ENCODE measurements at places on chromosomes 7 and 10.

DNA sequence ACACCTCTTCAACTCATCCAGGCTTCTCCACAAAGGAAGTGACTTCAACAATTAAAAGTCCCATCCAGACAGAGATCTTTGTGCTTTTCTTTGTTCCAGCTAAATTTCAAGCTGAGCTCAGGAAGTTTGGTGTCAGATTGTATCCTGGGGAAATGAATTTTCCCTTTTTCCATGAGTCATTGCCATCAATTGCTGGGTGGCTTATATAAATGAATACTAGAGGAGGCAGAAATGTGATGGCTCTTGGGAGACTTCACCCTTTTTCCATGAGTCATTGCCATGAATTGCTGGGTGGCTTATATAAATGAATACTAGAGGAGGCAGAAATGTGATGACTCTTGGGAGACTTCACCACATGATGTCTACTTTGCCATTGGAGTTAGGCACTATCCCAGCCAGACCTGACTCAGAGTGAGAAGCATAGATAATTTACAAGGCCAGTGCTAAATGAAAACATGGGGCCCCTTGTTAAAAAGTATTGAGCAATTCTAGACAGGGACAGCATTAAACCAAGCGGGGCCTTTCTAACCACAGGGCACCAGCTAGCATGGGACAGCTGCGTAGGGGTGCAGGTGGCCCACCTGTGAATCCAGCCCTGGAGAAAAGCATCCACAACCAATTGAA, 339.2 kb upstream of the PODXL start:
- peak; percentile 44 for DNase-seq

DNA sequence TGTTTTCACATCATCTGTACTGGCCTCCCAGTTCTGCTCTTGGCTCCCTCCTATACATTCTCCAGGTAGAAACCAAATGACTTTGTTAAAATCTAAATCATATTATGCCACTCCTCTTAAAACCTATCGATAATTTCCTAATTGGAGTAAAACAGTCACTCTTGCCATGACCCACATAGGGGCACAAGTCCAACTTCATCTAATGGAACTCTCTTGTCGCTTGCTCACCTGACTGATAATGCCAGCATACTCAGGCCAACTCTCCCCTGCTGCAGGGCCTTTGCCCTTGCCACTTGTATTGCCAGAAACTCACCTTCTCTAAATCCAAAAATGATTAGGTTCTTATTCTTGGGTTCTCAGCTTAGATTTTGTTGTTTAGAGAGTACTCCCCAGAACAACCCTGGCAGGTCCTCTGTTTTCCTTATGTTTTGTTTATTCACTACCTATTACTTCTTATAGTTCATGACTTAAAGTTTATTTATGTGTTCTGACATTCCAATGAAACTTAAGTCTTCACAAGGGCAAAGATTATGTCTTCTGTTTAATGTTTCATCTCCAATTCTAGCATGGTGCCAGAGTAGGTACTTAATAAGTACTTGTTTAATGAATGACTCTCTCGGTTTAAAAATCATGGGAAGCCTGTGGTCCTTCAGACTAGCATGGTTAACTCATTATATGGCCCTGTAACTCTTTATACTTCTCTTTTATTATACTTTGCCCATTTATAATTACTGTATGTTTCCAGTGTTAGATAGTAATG, 345.9 kb upstream of the SMIM30 start:
- no peak for DNase-seq

- no peak for DNase-seq
These were observed 980 bp upstream of the SH2B2 start for GRCh38 chr7:102285540-102286236.

GRCh38 chr7:70480927-70481569, 650.9 kb upstream of the GALNT17 start:
- DNase-seq = no peak

DNA sequence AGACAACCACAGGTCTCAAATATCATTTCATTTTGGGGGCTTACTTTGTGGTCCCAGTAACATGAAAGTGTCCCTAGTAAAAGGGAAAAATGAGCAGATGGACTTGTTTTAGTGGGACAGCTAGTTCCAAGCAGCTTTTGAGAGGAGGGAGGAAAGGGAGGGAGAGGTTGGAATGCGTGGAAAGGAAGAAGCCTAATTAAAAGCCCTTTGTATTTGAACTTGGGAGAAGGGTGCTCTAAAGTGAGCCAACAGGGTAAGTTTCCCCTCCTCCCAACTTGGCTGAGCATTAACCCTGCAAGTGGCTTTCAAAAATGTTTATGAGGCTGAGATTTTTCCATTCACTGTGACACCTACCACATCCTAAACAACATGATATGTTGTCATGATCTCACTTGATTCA, 38.8 kb upstream of the LYZL1 start:
- DNase-seq = no peak

DNA sequence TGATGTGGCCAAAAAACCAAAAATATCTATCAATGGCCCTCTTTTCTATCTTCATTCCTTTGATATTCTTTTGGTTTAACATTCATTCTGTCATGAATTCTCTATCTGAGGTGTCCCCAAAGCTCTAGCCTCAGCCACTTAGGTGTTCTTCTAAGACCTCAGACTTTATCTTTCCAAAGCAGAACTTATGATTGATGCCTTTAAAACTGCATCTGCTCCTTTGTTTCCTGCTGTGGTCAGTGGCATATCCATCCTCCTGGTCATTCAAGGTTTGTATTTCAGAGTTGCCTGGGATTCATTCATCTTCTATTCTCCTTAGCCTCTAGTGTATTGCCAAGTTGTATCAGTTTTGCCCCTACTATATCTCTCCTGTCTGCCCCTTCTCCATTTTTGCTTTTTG, 30.6 kb downstream of the FHIP2A start:
- no peak for DNase-seq

GRCh38 chr7:98458090-98458875, 57.4 kb upstream of the BAIAP2L1 start:
- DNase-seq = no peak

GRCh38 chr10:117830787-117831212, 215.9 kb downstream of the RAB11FIP2 start:
- no peak for DNase-seq

GRCh38 chr7:55794527-55794926, 68.0 kb downstream of the SEPTIN14 start:
- no peak for DNase-seq

DNA sequence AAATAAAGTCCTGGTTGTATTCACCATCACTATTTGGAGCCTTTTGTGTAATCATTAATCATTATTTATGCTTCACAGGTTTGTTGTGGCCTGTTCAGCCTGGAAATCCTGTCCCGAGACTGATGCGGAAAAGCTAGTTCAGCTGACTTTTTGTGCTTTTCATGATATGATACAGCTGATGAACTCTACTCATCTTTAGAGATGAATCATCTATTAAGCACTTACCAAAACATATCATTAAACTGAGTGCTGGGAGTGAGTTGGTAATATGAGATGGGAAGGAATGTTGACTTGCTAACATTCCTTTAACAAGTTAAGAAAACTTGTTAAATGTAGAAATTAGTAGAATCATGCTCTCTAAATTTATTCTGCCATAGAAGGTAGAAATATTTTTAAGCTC, 53.0 kb downstream of the CROT start:
- peak; percentile 47 for DNase-seq

GRCh38 chr7:134394056-134394455, 64.8 kb downstream of the AKR1B1 start:
- DNase-seq = no peak

DNA sequence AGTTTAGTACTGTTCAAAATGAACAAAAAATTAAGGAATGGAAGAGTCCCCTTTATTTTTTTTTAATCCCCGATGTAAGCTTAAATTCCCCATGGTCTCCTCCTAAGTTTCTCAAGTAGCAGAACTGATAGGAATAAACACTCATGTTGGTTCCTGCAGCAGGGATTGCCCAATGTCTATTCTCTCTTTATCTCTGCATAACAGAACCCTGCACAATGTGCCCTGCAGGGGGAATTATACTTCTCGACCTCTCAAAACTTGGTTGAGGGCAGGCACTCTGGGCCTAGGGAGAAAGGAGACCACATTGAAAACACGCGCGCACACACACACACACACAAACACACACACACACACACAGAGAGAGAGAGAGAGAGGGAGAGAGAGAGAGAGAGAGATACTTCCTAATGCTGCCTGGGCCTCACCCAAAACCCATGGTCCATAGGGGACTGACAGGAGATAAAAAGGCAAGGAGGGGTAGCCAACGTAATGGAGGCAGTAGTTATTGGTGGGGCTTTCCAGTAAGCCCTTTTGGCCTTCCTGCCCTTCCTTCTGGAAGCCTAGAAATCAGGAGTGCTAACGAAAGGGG, 22.7 kb downstream of the JAZF1 start:
- no peak for DNase-seq

- DNase-seq = peak; percentile 37
These were observed 110.3 kb upstream of the ANLN start for GRCh38 chr7:36279200-36279925.

GRCh38 chr10:48547061-48547895, 57.6 kb downstream of the ARHGAP22 start:
- no peak for DNase-seq

DNA sequence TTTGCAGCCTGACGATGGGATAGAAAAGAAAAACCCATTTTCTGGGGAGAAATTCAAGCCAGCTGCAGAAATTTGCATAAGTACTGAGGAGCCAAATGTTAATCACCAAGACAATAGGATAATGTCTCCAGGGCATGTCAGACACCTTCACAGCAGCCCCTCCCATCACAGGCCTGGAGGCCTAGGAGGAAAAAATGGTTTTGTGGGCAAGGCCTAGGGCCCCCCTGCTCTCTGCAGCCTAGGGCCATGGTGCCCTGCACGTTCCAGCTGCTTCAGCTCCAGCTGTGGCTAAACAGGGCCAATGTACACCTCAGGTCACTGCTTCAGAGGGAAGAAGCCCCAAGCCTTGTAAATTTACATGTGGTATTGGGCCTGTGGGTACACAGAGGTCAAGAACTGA, 158.2 kb downstream of the VWC2 start:
- DNase-seq = no peak

GRCh38 chr7:28151965-28152364, 28.6 kb downstream of the JAZF1 start:
- peak; percentile 65 for DNase-seq

- DNase-seq = no peak
These were observed 73.7 kb downstream of the PIK3CG start for GRCh38 chr7:106938803-106939202.

GRCh38 chr7:70014472-70015177, 416.4 kb downstream of the AUTS2 start:
- no peak for DNase-seq

- no peak for DNase-seq
These were observed 26.7 kb downstream of the SEC23IP start for GRCh38 chr10:119919271-119919670.

- peak; percentile 91 for DNase-seq
These were observed 70.2 kb upstream of the ADAM12 start for GRCh38 chr10:126458466-126458865.

GRCh38 chr10:115844591-115844990, 428.4 kb downstream of the GFRA1 start:
- DNase-seq = peak; percentile 62

GRCh38 chr7:158648787-158649186, 55.8 kb downstream of the NCAPG2 start:
- peak; percentile 40 for DNase-seq

- DNase-seq = no peak
These were observed 561.9 kb upstream of the GALNT17 start for GRCh38 chr7:70570029-70570428.

- no peak for DNase-seq
These were observed 297.6 kb downstream of the PTEN start for GRCh38 chr10:88161070-88161469.

DNA sequence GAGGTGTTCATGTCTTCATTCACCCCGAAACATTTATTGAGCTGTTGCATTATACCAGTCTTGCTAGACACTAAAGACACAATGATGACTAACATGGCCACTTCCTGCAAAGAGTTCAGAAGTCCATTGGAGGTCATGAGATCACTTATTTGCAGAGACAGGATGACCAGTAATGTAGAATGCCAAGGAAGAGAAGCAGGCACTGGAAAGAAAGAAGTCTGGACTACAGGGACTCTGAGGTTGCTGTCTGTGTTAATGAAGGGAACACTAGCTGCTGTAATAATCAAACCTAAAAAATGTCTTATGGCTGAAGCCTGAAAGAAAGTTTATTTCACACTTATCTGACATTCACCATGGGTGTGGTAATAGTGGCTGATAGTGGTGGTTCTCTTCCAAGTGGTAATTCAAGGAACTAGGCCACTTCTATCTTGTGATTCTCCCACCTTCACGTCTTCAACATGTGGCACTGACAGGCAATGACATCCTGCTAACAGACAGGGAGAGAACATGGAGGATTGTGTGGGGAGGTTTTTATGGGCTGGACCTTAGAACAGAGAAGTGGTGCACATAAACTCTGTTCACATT, 89.2 kb upstream of the MKLN1 start:
- DNase-seq = peak; percentile 78

DNA sequence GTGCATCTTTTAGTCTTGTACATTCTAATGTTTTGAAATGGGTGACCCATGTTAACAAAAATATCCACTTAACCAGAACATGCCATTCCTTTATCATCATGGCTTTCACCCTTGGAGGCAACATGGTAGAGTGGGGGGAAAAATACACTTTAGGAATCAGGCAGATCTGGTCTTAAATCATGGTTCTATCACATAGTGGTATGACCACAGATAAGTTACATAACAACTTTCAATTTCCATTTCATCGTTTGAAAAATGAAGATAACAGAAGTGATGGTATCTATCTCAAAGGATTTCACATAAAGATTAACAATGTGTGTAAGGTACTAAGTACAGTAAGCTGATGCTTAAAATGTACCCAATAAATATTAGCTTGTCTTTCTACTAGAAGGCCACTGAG, 19.0 kb downstream of the TMEM168 start:
- DNase-seq = no peak

DNA sequence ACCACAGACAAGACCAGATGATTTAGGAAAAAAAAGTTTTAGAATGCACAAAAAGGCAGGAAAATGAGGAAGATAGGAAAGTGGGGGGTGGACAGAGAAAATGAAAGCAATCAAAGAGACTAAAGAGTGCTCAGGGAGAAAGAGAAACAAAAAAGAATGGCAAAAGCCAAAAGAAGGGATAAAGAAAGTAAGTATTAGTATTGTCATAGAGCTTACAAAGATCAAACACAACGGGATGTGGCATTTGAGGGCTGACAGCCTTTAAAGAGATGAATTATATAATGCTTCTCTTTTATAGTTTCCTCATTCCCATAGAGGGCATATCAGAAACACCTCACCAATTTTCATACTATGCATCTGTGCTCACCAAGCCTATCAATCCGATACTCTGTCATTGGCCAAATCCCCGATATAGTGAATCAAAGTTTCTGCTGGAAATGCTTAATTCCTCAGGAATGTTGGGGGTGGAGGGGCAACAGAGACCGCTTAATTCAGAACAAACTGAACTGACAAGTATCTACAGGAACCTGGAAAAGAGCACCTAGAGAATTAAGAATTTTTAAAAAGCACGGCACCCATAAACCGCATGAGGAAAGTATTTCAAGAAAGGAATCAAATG, 2.7 kb downstream of the COG5 start:
- DNase-seq = no peak
